ENCODE measurements at places on chromosomes 7 and 10. TPM values are rescaled to one million over a fixed set of nuclear protein-coding genes. Genes with fewer than 3 reads are reported as not detected.

DNA sequence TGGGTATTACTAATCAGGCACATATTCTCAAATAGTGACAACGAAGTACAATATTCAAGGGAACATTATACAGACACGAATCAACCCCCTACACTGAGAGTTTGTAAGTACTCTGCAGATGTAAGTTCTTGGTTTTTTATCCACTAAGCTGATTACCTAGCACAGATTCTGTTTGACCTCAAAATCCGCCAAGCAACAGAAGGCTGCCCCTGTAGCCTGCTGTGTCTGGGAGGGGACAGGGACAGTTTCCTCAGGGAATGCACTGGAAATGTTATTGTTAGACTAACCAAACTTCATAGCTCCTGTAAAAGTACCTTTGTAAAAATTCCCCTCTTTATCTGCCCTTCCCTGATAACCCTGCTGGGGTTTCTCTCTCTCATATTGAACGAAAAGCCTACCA, 45.2 kb upstream of the ZRANB1 start:
- DNase-seq = no peak

DNA sequence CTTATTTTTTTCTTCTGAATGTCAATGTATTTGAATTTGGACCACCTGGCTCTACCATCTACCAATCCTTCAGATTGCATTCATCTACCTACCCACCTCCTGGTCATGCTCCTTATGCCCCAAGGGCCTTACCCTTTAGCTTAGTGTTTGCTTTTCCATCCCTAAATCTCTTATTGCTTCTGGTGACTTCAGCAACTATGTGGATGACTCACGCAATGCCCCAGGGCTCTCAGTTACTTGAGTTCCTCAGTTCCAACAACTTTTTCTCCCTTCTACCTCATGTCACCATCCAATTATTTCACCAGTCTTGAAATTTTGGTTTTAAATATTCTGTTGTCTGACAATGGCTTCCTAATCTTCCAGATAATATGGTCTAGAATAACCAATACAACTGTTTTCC, 118.9 kb downstream of the CFAP58 start:
- peak; percentile 22 for DNase-seq

GRCh38 chr10:19245889-19246752, 197.5 kb downstream of the MALRD1 start:
- DNase-seq = no peak

DNA sequence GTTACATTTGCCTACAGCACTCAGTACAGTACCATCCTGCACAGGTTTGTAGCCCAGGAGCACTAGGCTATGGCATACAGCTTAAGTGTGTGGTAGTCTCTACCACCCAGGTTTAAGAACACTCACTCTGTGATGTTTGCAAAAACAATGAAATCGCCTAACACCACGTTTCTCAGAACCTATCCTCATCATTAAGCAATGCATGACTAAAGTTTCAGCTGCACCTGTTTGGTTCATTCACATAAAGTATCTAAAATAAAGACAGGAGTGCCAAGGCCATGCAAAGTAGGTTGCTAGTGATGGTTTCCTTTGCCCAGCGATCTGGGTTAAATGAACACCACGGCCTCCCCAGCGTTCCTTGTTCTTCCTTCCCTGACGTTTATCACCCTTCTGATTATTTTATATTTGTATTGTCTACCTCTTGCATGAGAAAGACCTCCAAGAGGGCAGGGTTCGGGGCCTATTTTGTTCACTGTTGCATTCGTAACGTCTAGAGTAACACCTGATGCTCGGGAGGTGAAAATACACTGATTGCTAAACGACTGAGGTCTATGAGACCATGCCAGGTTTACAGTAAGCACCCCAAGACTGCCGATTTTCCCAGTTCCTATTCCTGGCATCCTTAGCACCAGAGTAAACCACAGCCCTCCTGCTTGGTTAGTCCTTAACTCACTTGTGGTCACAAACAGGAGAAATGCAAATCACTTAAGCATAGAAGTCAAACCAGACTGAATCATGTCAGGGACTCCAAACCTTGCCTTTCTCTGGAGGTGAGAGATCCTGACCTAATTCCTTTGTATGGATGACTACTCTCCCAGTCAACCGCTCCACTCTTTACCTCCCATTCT, 204.1 kb upstream of the NFE2L3 start:
- no peak for DNase-seq

GRCh38 chr10:15241306-15241705, 72.8 kb upstream of the NMT2 start:
- no peak for DNase-seq

DNA sequence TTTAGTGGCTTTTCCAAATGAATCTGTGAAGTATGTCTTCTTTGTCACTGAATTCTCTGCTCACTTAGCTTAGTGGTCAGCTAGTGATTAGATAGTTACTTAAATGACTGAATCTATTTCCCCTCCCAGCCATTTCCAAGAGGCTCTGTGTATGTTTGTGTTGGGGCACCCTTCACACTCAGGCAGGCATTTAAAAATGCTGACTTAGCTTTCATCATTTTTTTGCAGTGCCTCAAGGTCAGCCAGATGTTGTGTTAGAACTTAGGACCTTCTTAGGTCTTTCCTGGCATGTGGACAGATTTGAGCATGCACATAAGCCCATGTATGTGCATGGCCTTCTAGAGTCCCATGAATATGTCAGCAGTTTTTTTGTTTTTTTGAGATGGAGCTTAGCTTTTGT, 25.4 kb upstream of the HHEX start:
- no peak for DNase-seq

DNA sequence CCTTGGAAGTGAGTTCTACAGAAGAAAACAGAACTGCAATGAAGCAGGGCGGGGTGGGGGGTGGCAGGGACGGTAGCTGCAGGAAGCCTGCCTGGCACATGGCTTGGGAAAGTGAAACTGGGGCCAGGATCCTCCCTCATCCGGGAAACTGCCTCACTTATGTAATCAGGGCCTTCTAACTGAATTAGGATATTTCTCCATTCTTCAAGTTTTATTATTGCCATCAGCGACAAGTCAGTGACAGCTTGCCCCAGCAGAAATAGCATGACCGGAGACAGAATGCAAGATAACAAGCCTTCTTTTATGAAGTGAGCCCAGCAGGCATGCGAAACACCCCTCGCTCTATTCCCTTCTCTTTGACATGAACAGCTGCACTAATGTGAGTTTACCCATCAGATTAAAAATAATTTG, 77.5 kb upstream of the CACUL1 start:
- no peak for DNase-seq

DNA sequence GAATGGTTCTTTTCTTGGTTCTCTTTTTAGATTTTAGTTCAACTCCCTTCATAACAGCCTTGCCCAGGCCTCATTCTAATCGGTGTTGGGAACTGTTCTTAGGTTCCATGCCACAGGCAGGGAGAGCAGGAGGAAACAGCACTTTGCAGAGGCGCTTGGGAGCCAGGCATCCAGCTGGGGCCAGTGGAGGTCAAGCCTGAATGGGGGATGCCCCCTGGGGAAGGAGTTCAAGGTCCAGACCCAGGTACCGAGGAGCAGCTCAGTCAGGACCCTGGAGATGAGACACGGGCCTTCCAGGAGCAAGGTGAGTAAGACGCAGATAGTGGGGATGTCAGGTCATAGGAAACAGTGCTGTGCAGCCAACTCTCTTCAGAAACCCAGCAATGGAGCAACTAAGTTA, 4.5 kb downstream of the ZSCAN25 start:
- no peak for DNase-seq

DNA sequence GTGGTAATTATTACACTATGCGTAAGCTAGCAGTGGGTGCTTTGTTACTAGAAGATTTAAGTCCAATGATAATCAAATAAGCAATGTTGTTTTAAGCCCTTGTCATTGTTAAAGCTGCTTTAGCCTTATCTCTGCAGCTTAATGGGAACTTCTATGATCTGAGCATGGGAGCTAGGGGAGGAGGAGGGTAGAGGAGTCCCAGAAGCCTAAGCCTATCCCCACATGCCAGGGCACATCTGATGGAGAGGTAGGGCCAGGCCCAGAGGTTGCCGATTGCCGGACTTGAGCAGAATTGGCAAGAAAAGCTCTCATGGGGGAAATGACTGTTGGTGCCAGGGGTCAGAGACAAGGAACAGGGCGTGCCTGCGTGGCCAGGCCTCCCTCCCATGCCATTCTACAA, 13.4 kb downstream of the CUBN start:
- DNase-seq = no peak

DNA sequence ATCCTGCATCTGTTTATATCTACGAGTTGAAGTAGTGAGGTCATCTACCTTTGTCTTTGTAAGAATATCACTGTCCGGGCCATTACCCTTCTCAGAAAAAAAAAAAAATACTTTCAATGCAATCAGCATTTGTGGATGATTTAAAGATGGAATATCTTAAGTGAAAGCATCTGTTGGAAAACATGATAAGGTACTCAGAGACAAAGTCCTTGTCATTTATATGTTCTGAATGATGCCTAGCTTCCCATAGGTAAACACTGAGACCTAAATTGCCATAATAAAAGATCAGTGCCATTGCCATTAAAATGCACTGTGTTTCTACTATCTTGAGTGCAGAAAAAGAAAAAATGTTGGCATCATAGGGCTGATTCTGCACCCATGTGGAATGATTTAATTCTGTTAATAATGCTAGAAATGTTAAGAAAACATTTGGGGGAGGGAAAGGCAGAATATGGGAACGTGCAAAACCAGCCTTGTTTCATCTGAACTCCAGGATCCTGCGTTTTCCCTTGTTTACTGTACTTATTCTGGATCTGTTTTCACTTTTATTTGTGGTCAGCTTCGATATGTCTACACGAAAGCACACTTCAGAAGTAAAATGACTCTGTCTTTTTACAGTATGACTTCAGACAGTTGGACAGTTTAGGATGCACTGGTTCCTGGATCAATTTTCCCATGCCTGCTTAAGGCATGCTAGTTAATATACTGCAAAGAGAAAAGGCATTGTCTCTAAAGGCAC, 669.8 kb downstream of the SUGCT start:
- no peak for DNase-seq

- DNase-seq = no peak
Observed at GRCh38 chr10:121373411-121373810, 224.8 kb downstream of the FGFR2 start.

- DNase-seq = no peak
Observed at GRCh38 chr7:127418459-127418858, 26.0 kb upstream of the ZNF800 start.

DNA sequence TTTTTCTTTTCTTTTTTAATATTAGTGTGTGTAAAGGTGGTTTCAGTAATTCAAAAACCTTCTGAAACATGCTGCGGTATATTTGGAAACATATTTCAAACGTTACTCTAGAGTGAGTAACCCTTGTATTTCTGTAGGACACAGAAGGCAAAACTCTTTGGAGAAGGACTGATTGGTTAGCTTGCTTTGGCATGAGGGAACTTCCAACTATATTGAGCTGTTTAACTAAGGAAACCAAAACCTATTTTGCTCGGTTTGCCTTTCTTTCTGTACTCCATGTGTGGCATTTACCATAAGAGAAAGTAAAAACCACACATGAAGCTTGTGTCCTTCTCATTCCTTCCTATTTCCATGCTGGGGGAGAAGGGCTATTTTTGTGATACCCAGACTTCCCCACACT, 149.8 kb downstream of the DYNC1I1 start:
- DNase-seq = no peak

DNA sequence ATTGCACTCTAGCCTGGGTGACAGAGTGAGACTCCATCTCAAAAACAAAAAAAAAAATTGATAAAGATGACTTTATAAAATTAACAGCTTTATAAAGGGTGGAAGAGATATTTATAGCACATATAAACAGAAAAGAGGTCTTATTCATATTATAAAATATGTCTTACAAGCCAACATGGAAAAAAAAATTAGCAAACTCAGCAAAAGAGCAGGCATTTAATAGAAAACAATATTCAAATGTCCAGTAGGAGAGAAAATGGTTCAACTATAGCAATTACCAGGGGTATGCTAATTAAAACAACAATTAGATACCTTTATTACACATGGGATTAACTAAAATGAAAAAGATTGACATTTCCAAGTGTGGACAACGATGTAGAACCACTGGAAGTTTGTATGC, 929.1 kb downstream of the REEP3 start:
- no peak for DNase-seq

- DNase-seq = no peak
Observed at GRCh38 chr7:125857606-125858005, 928.0 kb upstream of the POT1 start.

- no peak for DNase-seq
Observed at GRCh38 chr7:66146701-66147100, 32.1 kb downstream of the CRCP start.

DNA sequence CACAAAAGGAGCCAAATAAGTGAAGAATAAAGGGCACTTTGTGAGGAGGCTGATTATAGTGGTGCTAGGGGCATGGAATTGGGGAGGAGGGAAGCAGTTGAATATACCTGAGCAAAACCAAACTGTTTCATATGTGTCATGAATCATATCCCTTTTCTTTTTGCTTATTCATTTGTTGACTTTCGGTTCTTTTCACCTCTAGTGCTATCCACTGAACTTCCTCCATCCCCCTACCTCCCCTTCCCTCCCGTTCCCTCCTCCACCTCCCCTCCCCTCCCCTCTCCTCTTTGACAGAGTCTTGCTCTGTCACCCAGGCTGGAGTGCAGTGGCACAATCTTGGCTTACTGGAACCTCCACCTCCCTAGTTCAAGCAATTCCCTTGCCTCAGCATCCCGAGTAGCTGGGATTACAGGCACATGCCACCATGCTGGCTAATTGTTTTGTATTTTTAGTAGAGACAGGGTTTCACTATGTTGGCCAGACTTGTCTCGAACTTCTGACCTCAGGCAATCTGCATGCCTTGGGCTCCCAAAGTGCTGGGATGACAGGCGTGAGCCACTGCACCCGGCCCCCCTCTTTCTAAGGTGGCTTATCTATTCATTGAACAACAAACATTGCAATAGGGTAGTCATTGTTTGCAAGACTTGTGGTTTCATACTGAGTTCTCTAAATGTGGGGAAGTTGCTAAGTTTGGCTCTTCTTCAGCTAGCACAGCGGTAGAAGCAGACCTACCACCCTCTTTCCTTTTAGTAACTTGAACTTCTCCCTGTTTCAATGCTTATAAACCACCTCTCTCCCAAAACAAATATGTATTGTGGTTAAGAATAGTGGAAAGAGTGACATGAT, 150.4 kb upstream of the PRPS1L1 start:
- peak; percentile 20 for DNase-seq

- DNase-seq = no peak
Observed at GRCh38 chr7:113608782-113609181, 310.0 kb downstream of the PPP1R3A start.

GRCh38 chr10:97454330-97455036, 8.5 kb downstream of the ZDHHC16 start:
- DNase-seq = no peak

- no peak for DNase-seq
Observed at GRCh38 chr10:100020142-100020885, 10.6 kb upstream of the DNMBP start.

DNA sequence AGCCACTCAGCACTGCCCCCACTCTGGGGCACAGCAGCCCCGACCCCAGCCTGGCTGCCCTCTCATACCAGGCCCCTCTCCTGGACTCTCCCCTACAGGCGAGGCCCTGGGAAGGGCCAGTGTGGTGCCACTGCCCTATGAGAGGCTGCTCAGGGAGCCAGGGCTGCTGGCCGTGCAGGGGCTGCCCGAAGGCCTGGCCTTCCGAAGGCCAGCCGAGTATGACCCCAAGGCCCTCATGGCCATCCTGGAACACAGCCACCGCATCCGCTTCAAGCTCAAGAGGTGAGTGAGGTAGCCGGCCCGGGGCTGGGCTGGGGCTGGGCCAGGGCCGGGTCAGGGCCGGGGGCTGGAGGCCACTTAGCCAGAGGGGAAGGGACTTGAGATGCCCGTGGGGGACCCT, 64.3 kb downstream of the GTF2IRD1 start:
- no peak for DNase-seq

GIMAP4 gene
- not detected for total RNA-seq

AGK gene
- 65.2 TPM for total RNA-seq

CLDN3 gene
- 1.7 TPM for total RNA-seq

EPHA1 gene
- total RNA-seq = not detected

ARHGAP22 gene
- total RNA-seq = 3.0 TPM

SPDYE16 gene
- not detected for total RNA-seq

All from NCI-H460 (cell line).